ENCODE measurements at places on chromosomes 6 and 20.

DNA sequence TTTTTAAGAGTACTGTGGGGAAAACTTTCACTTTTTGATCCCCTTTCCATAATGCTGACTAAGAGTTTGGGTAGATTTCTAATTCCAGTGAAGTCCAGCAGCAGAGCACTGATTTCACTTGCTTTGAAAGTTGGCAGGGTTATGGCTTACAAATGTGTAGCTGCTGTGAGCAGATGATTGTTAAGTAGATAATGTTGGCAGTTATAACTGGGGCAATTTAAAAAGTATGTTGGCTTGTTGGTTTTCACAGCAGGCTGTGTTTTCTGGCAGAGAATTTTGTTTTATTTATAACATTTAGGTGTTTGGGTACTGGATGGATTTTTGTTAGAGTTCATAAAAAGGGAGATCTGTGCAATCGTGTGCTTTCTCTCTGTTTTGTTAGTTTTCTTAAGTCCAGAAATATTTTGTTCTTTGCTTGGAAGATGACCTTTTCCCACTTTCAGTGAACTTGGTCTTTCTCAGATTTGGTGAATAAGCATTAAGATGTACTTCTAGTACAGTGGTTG lies 31.4 kb downstream of the AFDN start:
- DNase-seq, result no peak

DNA sequence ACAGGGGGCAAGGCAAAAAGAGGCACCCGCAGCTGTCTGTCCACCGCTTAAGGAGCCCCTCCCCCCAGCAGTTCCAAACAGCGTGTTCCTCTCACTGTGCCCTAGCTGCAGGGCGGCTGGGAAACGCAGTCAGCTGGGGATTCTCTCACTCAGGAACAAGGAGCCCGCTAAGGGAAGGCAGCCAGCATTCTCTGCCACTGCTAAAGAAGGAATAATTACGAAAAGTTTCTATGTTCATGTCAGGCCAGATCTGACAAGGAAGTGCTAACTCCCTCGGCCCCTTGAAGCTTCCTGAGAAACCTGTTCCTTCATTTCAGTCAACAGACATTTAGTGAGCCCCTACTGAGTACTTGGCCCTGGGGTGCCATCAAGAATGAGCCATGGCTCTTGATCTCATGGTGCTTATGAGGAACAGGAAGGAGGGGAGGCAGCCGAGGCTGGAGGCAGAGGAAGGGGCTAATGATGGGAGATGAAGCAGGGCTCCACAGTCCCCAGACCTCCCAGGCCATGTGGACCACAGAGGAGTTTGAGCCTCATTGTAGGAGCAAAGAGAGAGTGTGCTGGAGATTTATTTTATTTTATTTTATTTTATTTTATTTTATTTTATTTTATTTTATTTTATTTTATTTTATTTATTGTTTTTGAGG lies 101.7 kb upstream of the PMEPA1 start:
- no peak for DNase-seq

DNA sequence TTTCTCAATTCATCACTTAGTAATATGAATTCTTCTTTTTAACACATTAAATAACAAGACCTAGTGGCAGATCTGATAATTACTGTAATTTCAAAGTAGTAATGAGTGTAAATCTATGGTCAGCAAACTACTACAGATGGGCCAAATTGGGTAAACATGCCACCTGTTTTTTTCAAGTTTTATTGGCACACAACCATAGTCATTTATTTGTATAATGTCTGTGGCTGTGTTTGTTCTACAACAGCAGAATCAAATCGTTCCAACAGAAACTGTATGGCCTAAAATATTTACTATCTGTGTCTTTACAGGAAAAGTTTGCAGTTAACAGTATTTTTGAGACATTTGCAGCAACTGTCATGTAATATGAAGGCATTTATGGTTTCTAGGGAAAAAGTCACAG lies 86.1 kb upstream of the EYA2 start:
- no peak for DNase-seq

- no peak for DNase-seq
Measured at GRCh38 chr6:54525731-54526130, 217.5 kb downstream of the TINAG start.

DNA sequence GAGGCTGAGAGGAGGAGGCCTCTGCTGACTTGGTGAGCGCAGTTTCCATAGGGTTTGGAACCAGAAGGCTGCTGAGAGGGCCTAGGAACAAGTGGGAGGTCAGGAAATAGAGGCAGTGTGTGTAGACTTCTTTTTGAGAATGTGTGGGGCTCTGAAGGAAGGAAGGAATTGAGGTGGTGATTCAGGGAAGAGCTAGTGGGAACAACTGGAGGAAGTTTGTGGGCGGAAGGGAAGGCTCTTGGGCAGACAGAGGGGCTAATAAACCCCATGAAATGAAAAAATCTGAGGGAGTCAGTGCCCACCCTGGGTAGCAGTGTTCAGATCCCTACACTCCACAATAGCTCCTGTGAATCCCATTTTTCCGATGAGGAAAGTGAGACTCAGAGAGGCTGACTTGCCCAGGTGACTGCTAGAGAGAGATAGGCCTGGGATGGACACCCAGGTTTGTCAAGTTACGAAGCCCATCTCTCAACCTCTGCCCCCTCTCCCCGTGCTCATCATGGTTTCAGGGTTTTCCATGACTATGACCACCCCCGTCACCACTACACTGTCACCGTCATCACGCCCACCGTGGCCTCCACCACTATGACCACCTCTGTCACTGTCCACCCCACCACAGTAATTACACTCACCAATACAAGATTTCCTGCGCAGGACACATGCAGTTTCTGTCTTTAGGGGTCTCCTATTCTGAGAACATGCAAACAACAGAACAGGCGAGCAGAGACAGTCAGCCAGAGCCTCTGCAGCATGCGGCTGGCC lies 106.4 kb downstream of the MRPL14 start:
- no peak for DNase-seq

DNA sequence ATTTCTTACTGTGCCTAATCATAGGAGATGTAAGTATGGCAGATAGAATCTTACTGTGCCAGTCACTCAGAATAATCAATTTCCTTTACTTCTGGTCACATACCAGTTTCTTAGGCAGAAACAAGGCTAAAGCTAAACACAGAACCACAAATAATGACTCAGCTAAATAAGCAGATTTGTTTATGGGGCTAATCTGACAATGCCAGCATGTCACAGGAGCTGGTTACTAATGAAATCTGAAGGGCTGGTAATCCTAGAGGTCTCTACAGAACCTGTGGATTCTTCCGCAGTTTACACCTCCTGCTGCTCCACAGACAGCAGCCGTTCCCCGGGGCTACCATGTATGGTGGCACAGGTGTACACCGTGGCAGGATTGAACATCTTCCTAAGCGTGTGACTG lies 80.8 kb downstream of the LYRM4 start:
- no peak for DNase-seq

GRCh38 chr20:48990467-48990866 lies 55.6 kb upstream of the CSE1L start:
- no peak for DNase-seq

DNA sequence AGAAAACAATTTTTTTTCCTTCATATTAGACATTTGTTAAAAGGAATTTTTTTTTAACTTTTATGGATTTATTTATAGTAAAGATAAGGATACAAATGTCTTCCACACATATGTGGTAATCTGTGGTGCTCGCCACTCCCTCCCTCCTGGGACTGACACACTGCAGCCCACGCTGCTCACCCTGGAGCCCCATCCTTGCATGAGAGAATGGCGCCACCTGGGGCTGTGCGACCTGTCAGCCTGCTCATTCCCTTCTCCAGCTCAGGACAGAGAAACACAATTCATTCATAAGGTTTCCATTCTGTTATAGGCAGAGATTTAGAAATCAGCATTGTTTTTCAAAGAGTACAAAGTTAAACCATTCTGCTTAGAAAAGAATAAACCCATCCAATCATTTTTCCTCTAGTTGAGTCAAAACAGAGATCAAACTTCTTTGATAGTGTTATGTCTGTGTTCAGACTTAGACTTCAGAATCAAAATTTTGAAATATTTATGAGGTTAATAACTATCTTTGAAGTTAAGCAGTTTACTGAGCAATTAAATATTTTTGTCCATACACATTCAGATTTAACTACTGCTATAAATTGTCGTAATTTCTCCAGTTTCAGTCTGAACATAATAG lies 42.8 kb upstream of the DYNLRB1 start:
- DNase-seq, result peak; percentile 19

GRCh38 chr6:113392551-113393055 lies 464.5 kb upstream of the MARCKS start:
- DNase-seq, result no peak

DNA sequence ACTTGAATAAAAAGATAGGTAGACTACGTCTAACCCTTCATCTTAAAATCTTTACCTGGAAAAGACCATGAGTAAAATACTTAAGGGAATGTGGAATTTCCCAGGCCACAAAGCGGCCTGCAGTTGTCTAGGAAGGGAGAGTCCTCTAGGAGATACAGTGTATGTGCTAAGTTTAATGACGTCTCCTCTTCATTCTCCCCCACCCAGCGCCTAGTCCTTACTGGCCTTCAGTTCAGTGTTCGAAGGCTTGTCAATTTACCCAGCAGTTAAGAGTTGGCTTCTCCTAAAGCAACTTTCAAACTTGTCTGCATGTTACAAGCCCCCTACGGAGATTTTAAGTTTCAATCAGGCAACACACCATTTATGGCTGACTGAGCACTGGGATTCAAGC lies 35.2 kb downstream of the HFE start:
- no peak for DNase-seq

DNA sequence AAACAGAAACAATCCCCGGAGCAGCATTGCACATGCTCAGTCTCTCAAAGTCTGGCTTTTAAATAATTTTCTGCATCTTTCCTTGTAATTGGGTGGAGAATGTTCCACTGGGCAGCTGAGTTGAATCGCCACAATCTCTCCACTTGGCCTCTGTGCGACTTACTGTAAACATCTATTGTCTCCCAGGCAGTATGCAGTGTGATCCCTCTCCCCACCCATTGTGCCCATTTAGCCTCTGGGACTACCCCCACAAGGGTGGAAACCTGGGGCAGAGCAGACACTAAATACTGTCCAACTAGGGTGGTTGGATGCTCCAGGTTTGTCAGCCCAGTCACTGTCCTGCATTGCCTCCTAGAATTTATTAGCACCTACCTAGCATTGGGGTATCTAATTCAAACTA lies 96.2 kb downstream of the JARID2 start:
- no peak for DNase-seq

- no peak for DNase-seq
Measured at GRCh38 chr6:146189131-146189530, 160.3 kb downstream of the GRM1 start.

DNA sequence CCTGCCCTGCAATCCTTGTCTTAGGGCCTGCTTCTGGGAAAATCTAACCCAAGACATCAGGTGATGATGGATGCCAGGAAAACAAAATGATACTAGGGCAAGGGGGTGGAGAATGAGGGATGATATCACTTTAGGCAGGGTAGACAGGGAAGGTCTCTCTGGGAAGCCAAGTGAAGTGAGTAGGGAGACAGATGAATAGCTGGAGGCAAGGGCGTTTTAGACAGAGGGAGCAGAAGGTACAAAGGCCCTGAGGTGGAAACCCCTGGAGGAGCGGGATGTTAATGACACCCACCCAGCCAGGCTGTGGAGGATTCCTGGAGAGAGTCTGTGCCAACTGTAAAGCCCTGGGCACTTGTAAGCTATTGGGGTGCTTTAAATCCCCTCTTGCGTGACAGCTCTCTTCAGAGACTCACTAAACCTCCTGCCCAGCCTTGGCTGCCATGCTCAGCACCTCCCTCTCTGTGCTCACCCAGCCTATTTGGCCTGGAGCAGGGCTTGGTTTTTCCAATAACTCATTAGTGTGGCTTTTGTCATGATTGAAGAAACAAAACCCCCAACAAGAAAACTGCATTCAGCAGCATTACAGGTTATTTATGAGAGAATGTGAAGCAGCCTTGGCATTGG lies 12.4 kb upstream of the MDGA1 start:
- no peak for DNase-seq

- DNase-seq, result no peak
Measured at GRCh38 chr6:38912378-38912777, 136.2 kb upstream of the GLP1R start.

GRCh38 chr20:12581644-12582289 lies 427.0 kb upstream of the SPTLC3 start:
- DNase-seq, result no peak

DNA sequence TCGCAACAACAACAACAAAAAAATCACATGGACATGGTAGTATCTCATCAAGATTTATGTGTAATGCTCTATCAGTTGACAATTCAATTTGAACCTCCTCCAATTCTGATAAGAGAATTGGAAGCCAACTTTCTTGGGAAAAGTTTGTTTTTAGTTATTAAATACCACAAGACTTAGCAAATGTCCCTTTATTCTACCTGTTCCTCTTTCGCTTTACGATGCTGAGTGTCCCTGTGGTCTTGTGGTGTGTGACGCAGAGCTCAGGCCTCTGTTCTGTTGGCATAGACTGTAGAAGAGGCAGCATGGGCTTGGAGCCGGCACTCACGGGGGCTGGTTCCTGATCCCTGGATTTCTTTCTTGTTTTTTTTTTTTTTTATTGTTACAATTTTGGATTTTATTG lies 76.7 kb downstream of the PSMB1 start:
- DNase-seq, result no peak

DNA sequence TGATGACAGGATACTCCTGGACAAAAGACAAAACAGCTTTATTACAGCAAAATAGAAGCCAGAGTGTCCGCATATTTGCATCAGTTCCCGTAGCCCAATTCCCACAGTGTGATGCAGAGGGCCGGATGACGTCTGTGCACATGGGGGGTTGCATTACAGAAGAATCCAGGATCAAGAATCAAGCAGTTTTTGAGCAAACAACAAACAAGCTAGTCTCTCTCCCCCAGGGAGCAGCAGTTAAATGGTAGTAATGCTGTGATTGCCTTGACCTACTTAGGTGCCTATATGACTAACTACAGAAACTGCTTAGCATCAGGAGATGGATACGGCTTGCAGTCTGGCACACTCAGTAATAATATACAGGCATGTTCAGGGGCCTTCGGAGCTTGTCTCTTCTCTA lies 3.2 kb upstream of the SDHAF4 start:
- DNase-seq, result no peak

GRCh38 chr6:5461365-5461764 lies 200.1 kb downstream of the FARS2 start:
- DNase-seq, result no peak

GRCh38 chr20:45340236-45340847 lies 7.9 kb downstream of the SDC4 start:
- no peak for DNase-seq

- no peak for DNase-seq
Measured at GRCh38 chr20:42594659-42595058, 595.0 kb downstream of the PTPRT start.

- no peak for DNase-seq
Measured at GRCh38 chr6:71967436-71967835, 81.1 kb downstream of the RIMS1 start.

GRCh38 chr6:36355819-36356218 lies 19.1 kb upstream of the BNIP5 start:
- DNase-seq, result no peak

- DNase-seq, result no peak
Measured at GRCh38 chr6:108896111-108896661, 48.0 kb downstream of the ARMC2 start.

- no peak for DNase-seq
Measured at GRCh38 chr6:121767211-121767610, 331.8 kb downstream of the GJA1 start.

Data from stimulated activated CD4-positive, alpha-beta T cell treated with anti-CD3 and anti-CD28 coated beads, Interleukin-4, amount 100 ng/mL, for 4 hours (primary cell).